ENCODE measurements at places on chromosomes 4 and X. TPM values are rescaled to one million over a fixed set of nuclear protein-coding genes. Genes with fewer than 3 reads are reported as not detected.

DNA sequence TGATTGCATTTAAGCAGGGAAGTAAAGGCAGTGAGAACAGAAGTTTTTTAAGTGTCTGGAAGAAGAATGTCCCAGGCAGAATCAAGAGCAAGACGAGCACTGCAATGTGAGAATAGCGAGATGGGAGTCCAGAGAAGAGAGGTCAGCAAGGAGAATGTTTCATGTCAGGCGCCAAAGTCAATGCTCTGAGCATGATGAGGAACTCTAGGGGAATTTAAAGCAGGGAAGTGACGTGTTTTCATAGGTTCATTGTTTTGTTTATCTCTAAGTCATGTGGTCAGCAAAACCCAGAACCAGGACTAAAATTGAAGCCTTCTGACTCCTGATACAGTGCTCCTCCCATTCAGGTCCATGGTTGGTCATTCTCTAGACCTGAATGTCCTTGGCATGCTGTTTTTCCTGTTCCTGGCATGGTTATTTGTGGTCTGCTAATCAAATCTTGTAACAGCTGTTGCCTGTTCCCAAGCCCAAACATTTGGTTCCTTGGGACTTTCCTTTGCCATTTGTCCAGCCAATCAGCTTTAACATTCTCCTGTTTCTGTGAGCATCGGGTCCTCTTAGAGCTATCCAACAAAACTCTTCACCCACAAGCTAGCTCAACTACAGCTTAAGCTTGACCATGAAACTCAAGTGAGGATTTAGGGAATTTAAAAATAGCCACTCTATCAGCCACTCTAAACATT, 37.7 kb downstream of the PTCHD1 start:
- DNase-seq = no peak

DNA sequence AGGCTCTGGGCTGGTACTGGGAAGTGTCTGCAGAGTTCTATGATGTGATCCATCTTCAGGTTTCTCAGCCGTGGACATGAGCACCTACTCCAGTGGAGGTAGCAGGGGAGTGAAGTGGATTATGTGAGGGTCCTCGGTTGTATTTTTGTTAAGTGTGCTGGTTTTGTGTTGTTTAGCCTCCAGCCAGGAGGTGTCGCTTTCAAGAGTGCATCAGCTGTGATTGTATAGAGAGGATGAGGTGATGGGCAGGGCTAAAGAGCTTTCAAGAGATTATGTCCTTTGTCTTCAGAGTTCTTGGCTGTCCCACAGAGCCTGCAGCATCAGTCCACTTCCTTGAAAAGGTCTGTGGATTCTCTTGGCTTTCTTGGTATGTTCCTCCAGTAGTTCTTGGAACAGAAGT, 256.6 kb downstream of the STK32B start:
- no peak for DNase-seq

DNA sequence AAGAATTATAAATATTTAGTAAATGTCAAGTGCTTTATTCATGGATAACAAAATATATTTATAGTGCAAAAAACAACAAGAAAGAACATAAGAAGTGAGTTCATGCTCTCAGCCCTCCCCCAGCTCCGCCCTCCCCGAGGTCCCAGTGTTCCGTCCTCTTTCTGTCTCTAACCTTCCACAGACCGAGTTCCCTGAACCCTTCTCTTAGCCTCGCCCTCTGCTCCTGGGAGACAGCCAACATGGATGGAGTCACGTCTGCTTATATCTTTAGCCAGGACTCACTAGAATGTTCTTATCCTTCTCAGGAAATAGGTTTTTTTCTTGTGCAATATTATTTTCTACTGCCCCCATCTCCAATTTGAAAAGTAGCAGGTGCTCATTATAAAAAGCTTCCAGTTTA, 40.1 kb upstream of the HELT start:
- DNase-seq = no peak

- DNase-seq = no peak
These were observed 86.8 kb downstream of the DHRSX start for GRCh38 chrX:2413969-2414368.

Gene DCAF4L1
- 0.31 TPM for total RNA-seq

DNA sequence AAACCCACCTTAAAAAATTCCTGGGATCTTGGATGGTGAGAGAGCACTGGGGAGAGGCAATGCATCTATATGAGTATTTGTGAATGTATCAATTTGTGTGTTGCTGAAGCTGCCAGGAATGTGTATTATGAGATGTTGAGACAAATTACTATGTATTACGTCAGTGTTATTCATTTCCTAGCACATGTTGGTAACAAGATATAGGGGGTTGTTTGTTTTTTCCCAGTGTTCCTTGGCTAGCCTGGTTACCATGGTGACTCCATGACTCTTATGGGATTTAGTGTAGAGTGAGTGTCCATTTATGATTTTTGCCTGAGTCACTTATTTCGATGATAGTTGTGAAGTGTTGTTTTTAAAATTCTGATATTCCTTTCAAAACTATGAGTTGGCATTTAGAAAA, 65.6 kb downstream of the RAB40A start:
- no peak for DNase-seq

Gene HDAC8
- 17.8 TPM for total RNA-seq

- no peak for DNase-seq
These were observed 2.2 kb downstream of the PCDH10 start for GRCh38 chr4:133151341-133151690.

DNA sequence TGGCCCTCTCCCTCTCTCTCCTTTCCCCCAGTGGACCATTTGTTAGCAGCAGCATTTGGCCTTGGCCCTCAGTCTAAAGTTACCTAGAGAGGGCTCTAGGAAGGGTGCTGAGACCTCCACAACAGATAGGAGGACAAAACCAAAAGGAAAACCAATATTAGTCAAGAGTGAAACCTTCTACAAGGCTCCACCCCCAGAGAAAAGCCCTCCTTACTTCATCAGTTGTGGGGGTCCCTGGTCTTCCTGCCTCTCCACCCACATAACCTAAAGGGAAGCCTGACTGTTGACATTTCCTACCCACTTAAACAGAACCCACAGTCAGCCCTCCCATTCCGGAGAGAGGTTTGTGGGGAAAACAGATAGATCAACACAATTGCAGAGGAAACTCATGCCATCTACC, 4.7 kb upstream of the CD40LG start:
- peak; percentile 24 for DNase-seq

DNA sequence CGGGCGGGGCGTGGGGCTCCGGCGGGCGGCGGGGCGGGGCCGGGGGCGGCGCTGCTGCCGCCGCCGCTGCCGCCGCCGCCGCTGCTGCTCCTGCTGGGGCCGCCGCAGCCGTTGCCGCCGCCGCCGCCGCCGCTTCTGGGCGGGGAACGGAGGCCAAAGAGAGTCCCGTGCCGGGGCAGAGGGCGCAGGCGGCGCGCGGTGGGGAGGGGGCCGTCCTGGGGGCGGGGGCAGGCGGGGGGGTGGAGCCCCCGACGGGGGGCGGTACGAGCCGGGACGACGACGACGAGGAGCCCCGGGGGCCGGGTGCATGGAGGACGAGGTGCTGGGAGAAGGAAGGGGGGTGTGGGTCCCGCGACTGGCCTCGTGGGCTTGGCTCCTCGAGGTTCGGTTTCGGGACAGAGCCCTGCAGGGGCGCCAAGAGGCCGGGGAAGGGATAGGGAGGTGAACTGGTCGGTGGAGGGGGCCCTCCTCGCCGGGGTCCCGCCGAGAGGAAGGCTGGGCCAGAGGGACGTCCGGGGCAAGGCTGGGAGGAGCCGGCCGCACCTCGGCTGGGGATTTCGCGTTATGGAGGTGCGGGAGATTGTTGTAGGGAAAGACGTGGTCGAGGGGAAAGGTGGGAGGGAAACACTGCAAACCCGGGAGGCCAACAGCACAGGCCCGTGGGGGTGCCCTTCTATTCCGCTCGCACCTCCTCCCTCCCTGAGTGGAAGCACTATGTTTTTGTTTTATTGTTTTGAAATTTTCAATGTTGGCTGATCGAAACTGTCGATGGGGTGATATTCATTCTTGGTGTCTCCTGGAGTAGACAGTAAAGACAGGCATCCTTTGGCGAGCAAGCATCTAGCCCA, 1.9 kb downstream of the BCORL1 start:
- peak; percentile 22 for DNase-seq

Gene AWAT1
- not detected for total RNA-seq

DNA sequence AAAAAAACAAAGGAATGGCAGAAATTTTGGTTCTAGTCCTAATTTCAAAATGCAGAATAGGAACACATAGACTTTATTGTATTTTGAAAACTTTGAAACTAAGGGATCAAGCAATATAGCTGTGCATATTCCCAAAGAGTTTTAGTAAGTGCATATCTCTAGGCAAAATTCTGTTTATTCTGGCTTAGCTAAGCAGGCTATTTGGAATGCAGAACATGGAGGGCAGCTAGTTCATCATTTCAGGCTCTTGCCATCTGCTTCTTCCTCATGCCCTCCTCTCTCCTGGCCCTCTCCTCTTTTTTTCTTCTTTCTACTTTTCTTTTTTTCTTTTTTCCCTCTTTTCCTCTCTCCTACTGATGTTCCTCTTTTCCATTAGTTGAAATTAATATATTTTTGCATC, 12.0 kb upstream of the IL13RA2 start:
- no peak for DNase-seq

- DNase-seq = no peak
These were observed 100.8 kb downstream of the NCAPG start for GRCh38 chr4:17911608-17912007.

Gene GPR34
- 0.52 TPM for total RNA-seq

Gene MAGEE1
- 4.9 TPM for total RNA-seq

Gene MMAA
- total RNA-seq = 15.9 TPM

Gene LGI2
- total RNA-seq = not detected

DNA sequence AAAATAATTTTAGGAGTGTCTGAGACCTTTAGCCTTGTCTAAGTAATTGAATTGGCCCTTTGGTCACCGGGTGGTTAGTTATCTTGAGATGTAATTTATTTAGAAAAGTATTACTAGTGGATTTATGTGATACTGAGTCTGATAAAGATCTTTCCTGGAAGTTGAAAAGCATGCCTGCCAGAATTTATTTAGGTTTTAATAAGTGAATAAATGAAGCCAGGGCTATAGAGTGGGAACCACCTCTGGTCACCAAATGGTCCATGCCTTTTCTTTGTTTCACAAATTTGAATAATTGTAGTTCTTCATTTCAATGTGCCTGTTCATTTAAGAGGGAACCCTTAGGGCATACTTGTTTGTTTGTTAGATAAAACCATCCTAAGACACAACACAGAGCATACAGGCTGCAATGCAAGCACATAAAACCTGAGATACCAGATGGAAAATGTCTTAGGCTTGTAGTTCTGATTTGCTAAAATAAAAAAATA, 627.8 kb downstream of the ADGRL3 start:
- no peak for DNase-seq

Gene PGAM4
- 1.3 TPM for total RNA-seq

DNA sequence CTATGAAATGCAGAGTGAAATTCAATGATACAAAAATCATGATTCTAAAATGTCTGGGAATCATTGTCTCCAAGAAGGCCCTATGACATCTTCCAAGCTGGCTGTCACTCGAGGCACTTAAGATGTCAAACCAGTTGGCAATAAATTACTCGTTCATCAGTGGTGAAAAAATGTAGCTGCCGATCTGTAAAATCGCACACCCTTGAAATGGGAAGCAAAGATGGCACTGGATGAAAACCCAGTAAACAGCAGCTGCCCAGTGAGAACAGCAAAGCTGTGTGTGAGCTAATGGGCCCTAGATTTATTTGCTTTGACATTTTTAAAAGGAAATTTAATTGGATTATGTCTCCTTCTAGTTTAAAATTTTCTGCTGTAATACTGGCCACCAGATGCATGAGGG, 181.9 kb upstream of the NDP start:
- DNase-seq = no peak

GRCh38 chr4:62644372-62644771, 1444.2 kb downstream of the ADGRL3 start:
- DNase-seq = peak; percentile 3

Gene VCX3A
- total RNA-seq = not detected

Gene GPC3
- 0.58 TPM for total RNA-seq

Gene DCAF12L2
- total RNA-seq = not detected

Gene BCAP31
- 102 TPM for total RNA-seq

Gene TLR1
- total RNA-seq = 1.5 TPM

GRCh38 chrX:109889289-109890006, 113.5 kb upstream of the TMEM164 start:
- DNase-seq = no peak

Gene MAGEA6
- total RNA-seq = not detected

DNA sequence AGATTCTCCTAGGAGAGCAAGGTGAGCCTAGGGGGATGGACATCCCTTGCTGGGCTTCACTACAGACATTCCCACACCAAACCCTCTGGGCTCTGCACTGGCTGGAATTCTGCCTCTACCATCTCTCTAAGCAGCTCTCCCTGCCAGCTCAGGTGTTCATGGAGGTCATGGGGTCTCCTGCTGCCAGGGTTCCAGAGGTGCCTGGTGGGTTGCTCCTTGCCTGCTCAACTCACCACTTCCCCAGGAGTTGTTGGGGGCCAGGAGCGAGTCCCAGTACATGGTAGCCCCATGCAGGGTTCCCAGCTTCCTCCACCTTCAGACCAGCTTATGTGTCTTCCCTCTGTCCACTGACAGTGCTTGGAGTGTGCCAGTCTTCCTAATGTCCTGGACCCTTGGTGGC, 167.8 kb upstream of the PAQR3 start:
- no peak for DNase-seq

GRCh38 chrX:16196829-16197228, 29.5 kb downstream of the MAGEB17 start:
- DNase-seq = no peak

DNA sequence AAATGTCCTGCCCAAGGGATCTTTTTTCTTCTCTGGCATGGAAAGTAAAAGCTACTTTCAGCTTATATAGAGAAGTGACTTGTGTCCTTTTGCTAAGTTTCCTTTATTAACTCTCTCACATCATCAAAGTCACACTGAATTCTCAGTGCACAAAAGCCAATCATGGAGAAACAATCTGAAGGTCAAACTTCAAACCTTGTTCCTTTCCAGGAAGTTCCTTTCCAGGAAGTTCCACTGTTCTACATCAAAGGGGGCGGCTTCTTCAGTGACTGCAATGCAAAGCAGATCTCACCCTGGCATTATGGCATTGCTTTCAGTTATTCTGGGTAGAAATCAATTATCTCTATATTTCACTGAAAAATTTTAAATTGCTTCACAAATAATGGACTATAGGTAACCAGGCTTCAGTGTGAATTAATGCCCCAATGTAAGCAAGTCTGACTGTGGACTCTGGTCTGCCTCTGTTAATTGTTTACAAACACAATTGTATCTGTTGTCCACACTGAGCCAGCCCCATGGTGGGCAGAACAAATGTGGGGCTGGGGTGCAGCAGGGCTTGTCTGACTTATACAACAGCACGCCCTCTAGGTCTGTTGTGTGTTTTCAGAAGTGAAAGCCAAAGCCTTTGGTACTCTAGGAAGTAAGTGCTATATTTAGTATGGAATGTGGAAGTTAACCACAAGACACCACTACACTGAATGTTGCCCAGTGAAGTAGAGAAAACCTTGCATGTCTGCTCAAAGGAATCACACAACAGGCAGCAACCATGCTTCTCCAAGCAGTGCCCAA, 98.8 kb downstream of the CDS1 start:
- peak; percentile 34 for DNase-seq
